ENCODE measurements at places on chromosomes 3 and 15.

GRCh38 chr15:74417670-74418069 lies 16.1 kb downstream of the SEMA7A start:
- no peak for DNase-seq

GRCh38 chr3:7144697-7145308 lies 283.9 kb downstream of the GRM7 start:
- DNase-seq: no peak

- no peak for DNase-seq
Measured at GRCh38 chr3:129632556-129632955, 26.1 kb upstream of the PLXND1 start.

DNA sequence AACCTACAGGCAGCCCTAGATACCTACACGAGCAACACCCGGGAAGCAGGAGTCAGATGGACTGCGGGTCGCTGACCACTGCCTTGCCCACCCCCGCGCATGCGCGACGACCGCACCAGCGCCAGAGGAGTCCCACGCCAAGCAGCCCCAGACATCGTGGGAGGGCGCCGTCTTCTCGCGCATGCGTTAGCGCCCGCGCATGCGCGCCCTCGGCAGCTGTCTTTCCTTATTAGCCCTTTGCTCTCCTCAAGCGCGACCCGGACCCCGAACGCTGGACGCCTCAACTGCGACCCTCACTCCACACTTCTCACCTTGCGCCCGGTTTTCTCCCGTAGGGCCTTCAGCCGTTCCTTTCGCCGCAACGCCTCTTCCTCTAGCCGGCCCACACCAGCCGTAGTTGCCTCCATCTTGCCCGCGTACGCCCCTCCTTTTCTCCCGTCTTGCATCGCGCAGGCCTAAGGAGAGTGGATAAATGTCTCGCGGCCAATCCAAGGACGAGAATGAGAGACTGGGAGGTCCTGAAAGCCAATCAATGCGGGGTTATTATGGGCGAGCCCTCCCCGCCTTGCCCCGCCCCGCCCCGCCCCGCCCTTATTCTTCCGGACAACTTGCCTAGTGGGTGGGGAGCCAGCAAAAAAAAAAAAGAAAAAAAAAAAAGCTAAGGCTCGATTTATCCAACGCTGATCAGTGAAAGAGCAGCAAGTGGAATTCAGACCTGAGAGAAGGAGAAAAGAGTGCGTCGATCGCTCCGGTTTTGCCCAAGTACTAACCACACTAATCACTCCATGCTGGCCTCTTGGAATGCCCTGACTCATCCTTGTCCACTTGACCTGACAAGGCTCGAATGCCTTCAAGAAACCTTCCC lies at the start of gene CCDC12:
Gene CCDC12, minus strand, starts transcription at position 420 of the 865 bp plus-strand sequence. Its CDS starts 13 bp downstream, at position 407.
- DNase-seq: peak; percentile 96

DNA sequence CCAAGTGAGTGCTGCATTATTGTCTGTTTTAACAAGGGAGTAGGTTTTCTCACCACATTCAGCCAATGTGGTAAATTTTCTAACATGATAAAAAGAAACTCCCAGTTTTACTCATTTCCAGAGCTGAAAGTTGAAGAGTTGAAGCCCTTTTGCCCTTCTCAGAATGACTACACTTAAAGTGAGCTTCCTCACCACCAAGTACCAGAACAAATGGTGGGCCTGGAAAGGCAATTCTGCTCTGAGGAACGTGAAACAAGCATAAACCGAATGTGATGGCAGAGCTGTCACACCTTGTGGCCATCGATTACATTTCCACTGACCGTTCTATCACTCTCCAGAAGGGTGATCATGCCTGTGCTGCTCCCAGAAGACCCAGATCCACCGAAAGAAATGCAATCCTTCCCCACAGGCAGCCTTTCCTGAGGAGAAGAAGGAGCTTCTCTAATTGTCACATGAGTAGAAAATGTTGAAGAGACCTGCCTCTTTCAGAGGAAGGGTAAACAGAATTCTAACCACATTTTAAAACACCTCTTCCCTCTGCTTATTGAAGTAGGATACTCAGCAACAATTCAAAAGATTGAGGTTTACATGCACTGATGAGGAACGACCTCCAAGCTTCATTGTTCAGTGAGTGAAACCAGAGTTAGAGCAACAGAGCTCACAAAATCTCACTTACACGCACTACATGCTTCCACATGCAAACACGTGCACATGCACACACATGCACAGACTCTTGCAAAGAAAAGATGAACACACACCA lies 21.4 kb upstream of the CCR9 start:
- DNase-seq: no peak

- no peak for DNase-seq
Measured at GRCh38 chr15:75117993-75118392, 83.7 kb upstream of the C15orf39 start.

DNA sequence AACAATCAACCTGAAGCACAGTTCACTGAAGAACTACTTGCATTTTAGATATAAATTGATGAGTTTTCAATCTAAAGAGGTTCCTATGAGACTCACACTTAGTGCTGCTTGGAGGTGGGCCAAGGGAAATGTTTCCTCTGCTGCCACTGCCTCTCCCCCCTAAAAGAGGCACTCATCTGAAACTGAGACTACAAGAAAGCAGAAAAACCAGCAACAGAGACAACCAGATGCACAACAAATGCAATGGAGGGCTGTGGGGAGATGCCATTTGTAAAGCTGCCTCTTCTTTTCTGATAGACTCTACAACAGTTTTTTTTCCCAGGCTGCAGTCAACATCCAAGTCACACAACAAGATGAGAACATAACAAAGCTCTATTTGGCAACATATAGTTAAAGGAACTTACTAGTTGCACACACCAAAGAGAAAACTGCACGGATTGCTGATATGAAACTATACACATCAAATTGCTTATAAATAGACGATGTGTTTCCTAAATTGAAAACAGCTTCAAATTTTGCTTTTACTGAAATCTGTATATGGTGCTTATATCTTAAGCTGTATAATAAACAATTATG lies 11.0 kb downstream of the TSPAN3 start:
- DNase-seq: no peak

- no peak for DNase-seq
Measured at GRCh38 chr15:73244333-73244732, 124.4 kb downstream of the HCN4 start.

GRCh38 chr3:131608296-131608695 lies 105.5 kb upstream of the MRPL3 start:
- no peak for DNase-seq
